ENCODE measurements at places on chromosomes 7 and 10. TPM values are rescaled to one million over a fixed set of nuclear protein-coding genes. Genes with fewer than 3 reads are reported as not detected.

DNA sequence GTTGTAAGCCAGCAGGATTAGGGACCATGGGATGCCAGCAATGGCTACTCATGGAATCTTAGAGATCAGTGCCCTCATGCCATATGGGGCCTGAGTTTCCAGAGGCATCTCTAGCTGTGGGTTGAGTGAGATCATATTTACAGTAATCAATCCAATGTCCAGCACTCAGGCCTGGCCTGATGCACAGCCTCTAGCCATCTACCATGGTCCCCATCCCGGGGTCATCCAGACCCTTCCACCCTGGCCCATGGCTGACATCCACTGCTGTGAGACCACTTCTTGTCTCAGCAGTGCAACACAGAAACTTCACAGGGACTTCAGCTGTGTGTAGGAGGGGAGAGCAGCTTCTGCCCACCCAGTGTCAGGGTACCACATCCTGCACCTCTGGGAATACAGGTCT, 6.5 kb upstream of the ADCY1 start:
- no peak for DNase-seq

DNA sequence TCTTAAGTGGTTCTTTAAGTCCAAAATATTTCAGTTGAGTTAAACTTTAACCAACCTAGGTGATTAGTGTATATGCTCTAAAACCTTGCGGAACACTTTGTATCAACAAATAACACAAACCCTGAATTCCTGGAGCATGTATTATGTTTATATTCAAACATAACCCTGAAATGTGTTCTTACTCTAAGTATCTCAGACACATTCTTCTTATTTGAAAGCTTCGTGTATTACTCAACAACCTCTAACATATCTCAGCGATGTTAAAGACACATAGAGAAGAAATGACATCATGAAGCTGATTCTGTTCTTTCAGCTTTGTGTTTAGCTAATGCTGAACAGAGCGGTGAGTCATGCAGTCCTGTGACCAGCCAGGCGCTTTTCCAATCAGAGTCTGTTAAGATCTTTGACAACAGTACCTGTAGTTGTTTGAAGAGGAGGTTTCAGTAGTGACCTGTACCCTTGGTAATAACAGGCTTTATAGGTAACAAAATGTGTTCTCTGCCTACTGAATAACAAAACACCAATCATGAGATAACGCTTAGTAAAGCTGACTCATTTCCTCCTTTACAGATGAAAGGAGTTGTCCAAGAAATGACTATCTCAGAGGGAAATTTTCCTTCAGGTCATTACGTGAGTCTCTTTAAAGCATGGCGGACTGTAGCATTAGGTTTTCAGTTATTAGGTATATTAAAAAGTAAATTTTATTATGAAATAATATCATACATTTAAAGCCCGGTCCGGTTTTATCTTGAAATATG, 67.3 kb upstream of the KLF6 start:
- DNase-seq, result peak; percentile 93

DNA sequence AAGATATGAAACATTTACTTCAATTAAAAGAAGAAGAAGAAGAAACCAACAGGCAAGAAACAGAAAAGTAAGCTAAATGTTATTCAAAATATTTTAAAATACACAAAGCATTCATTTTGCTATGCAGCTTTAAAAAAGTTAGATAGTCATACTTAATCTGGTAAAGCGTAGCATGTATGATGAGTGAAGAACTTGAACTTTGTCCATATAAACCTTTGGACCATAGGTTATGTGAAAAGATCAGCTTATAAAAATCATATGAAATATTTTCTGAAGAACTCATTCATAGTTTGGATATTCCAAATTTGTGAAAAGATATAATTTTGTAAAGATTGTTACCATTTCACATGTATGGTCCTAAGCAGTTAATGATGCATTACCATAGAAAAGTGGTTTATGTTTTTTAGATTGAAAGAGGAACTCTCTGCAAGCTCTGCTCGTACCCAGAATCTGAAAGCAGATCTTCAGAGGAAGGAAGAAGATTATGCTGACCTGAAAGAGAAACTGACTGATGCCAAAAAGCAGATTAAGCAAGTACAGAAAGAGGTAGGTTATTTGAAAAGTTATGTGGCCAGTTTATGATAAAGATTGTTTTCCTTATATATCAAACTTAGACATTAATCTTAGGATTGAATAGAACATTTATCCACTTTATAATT, 37.3 kb downstream of the KIF20B start:
- DNase-seq, result no peak

DNA sequence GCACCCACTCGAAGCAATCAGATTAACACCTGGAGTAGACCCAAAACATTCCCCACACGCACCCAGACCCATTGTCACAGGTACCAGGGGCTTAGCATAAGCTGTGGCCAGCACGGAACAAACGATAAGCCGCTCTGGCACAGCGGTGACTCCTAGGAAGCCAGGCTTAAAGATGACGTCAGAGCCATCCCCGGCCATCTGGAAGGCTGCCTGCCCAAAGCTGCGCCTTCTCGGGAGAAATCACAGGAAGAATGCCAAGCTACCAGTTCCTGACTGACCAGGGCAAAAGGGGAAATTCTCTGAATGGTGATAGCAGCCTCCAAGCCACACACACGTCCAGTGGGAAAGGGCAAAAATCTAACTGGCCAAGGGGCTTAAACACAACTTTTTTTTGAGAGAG, 13.0 kb upstream of the WIPI2 start:
- peak; percentile 74 for DNase-seq

DNA sequence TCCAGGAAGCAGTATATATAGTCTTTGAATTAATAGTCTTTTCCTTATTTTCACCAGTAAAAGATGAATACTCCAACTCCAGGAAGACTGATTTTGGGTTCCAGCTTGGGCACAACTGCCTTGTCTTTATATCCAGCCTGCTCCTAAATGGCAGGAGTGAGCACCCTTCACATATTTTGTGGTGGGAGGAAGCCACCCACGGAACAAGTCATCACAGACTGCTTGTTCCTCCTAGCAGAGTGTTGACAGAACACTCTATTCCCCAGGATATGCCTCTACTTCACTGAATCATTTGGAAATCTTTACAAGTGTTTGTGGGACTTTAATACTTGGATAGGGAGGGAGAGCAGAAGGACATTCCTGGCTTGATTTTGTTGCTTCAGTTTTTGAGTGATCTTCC, 31.7 kb downstream of the ITPRID1 start:
- no peak for DNase-seq

GRCh38 chr7:90455163-90456030, 14.0 kb upstream of the PTTG1IP2 start:
- DNase-seq, result no peak

DNA sequence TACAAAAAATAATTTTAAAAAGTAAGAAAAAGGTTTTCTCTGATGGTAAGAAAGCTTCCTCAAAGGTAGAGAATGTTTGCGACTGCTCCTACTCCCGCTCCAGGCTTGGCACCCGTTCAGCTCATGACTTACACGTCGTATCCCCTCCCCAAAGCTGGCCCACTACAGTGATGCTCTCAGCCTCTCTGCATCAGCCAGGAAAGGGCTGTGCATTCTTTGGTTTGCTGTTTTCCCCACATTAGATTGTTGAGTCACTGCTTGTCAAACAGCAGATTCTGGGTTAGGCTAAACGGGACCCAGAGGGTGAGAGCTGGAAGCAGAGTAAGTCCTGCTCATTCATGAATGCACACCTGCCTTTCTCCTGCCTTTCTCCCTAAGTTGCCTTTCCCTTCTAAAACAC, 54.7 kb upstream of the NMT2 start:
- DNase-seq, result no peak

DNA sequence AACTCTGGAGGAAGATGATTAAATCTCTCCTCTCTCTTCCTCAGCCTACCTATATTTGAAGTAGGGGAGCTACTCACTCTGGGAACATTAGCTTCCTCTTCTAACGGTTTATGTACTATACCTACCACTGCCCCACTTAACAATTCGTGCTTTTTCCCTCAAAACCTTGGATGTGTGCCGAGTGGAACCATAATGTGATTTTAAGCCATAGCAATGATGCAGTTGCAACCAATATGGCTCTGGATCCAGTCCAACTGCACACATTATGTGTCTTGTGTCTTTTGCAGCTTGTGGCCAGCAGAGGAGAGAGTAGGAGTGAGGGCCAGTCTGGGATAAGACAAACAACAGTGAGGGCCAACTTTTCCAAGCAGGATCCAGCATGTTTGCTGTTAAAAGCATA, 170.7 kb downstream of the GATA3 start:
- no peak for DNase-seq

DNA sequence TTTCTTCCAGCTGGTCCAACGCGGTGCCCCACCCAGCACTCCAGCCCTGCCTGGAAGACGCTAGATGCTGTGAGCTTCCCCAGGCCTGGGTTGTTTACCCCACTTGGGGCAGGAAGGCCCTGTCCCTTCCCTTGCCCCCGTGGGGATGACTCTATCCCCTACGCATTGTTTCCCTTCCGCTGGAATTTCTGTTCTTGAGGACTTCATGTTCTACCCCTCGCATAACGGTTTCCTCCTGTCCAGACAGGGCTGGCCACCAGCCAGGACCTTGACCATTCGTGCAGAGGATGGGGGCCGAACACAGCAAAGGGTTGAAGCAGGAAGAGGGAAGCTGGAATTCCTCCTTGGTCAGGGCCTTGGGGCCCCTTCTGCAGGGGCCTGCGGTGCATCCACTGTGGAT, 14.7 kb upstream of the SERPINE1 start:
- DNase-seq, result peak; percentile 74

DNA sequence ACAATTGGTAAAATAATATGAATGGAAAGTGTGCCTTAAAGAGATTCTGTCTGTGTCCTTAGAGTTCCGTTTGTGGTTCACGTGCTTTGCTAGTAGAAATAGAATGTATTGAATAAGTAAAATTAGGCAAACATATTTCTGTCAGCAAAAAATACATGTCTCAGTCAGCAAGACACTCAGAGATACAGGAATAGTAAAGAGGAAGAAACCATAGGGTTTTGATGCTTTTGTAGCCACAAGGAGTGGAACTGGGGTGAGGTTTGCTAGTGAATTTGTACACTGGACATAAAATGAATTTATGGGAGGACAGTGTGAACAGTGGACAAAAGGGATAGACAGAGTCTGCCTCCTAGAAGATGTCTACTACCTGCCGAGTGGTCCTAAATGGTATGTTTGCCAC, 289.2 kb upstream of the NRP1 start:
- no peak for DNase-seq

DNA sequence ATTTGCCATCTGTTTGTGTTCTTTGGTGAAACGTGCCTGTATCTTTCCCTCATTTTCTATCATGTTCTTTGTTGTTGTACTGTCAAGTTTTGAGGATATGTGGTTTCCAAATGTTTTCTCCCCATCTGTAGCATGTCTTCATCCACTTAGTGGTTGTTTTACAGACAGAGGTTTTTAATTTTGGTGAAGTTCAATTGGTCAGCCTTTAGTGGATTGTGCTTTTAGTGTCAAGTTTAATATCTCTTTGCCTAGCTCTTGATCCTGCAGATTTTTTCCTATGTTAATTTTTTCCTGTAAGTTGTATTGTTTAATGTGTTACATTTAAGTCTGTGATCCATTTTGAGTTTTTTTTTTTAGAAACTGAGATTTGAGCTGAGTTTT, 95.9 kb downstream of the ANKRD61 start:
- no peak for DNase-seq

DNA sequence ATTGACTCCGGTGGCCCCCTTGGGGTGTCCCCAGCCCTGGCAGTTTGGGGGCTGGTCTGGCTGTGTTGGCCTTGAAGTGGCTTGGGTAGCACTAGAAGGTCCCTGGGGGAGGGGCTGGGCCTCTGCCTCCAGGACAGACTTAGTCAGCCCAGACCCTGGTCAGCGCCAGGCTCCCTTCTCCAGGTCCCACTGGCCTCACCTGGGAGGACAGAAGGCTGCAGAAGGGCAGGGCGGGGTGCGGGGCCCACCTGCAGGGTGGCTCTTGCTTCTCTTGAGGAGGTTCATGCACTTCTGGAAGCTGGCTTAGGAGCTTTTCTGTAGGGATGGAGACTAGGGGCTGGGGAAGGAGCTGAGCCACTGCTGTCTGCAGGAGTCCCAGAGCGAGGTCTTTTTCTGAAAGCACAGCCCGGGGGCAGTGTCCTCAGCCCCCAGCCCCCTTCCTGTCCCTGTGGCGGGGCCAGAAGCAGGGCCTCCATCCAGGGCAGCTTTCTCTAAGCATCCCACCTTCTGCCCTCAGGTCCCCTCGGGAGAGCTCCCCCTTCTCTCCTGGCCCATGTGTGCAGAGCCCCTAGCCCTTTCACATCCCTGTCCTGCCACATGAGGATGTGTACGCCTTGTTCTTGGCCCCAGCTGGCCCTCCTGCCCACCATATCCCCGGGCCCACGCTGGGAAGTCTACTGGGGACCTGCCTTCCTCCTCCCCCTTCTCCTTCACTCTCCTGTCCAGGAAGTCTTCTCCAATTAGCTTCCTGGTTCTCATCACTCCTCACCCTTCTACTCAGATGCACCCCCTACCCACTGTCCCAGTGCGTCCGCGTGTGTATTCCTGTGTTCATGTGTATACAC, 11.0 kb downstream of the TBATA start:
- DNase-seq, result no peak

DNA sequence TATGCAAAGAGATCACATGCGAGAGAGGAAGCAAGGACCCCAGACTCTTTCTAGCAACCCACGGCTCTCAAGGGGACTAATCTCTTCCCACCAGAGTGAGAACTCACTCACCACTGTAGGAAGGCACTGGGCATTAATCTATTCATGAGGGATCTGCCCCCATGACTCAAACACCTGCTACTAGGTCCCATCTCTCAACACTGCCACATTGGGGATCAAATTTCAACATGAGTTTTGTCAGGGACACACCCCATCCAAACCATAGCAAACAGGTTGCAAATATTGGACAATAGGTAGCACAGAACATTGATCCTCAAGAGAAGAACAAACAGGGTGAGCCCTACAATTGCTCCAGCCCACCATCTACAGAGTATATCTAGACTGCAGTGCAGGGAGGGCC, 740.6 kb downstream of the LRMDA start:
- DNase-seq, result no peak

DNA sequence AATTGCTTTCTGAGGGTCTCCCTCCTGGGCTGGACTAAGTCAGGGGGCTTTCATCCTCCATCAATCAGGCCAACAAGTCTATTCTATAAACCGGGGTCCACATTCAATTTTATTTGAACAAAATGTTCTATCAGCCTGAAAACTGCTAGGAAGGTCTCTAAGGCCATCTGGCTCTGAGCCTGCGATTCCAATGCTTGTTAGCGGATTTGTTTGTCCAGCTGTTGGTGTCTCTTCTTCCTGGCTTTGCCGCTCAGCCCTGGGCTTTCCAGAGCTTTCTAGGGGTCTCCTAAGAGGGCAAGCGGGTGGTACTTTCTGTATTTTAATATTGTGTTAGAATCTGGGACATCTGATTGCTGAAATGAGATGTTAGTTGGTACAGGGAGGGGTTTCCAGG, 136.7 kb downstream of the VIPR2 start:
- DNase-seq, result peak; percentile 18

DNA sequence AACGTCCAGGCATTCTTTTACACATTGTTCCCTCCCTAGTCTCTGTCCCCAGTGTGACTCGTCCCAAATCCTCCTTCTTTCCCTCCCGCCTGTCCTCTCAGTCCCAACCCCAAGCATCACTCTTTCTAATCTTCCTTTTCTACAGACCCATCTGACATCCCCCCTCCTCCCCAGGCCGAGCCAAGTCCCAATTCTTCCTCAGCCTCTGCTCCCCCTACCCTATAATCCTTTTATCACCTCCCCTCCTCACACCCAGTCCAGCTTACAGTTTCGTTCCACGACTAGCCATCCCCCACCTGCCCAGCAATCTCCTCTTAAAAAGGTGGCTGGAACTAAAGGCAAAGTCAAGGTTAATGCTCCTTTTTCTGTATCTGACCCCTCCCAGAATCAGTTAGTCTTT, 95.1 kb downstream of the MACC1 start:
- DNase-seq, result no peak

Gene TAS2R5
- 3.7 TPM for total RNA-seq

Gene GIMAP4
- total RNA-seq, result 18.9 TPM

Gene ACSL5
- 9.4 TPM for total RNA-seq

Gene CDK1
- total RNA-seq, result 1.1 TPM

Gene UPK3BL2
- total RNA-seq, result 10.9 TPM

Measured in sigmoid colon (tissue), 7 donors.